ENCODE measurements at places on chromosomes 13 and 19.

DNA sequence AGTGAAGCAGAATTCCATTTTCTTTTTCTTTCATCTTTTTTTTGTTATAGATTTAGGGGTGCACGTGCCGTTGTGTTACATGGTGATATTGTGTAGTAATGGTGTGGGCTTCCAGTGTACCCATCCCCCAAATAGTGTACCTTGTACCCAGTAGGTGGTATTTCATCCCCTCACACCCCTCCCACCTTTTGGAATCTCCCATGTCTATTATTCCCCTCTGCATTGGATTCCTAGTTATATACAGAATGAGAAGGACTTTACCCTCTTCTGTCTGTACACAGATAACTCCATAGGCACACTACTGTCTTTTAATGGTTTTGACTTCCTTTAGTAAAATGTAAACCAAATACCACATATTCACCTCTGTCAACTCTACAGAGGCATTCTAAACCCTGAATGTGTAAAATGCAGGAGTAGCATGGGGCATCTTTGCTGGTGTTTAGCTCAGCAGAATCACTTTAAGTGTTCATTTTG, 28.0 kb downstream of the FRY start:
- DNase-seq, result no peak

DNA sequence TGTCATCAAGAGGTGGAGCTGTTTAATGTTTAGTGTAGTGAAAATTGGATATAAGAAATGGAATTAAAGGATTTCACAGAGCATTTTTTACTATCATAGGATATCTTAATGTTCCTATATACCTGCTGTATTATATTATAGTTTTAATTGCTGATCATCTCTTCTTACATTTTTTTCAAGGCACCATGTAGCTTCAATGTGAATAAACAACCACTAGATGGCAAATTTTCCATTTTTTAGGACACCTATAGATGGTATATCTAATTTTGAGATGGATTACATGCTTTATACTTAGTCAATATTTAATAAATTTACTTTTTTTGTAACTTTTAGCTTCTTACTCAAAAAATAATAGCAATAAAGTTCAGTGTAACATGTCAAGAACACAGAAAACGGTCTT, 9.0 kb upstream of the ATXN8OS start:
- no peak for DNase-seq

- peak; percentile 11 for DNase-seq
Measured at GRCh38 chr13:84865783-84866221, 933.4 kb downstream of the SLITRK6 start.

GRCh38 chr13:48801255-48801654, 147.5 kb downstream of the CYSLTR2 start:
- DNase-seq, result no peak

DNA sequence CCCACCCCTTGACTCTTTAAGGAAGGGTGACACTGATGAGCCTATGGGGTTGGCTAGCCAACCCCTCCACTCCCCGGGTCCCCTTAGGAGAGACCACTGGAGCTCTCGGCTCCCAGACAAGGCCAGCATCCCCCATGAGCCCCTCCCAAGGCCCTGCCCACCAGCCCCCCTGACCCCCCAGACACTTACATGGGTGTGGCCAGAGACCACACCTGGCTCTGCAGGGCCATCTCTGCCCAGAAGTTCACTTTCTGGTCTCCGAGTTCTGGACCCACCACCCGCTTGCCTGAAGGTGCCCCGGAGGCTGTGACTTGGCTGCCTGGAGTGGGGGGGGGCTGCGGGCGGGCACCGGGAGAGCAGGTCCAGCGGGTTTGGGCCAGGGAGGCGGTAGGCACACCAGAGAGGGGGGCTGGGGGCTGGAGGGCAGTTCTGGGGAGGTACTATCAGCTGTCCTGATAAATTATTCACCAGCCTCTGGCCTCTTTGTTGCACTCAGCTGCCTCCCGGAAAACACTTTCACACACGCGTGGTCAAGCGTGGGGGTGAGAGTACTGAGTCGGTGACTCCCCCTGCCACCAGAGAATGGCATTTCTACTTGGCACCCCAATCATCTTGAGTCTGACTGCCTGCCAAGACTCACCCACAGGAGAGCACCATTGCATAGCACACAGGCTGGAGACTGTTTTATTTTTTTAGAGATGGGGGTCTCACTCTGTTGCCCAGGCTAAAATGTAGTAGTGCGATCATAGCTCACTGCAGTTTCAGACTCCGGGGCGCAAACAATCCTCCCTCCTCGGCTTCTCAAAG, at the start of gene PALM3:
Gene PALM3, minus strand, starts transcription at position 326 of the 807 bp plus-strand sequence. Its CDS starts 96 bp downstream, at position 230.
- no peak for DNase-seq

- DNase-seq, result no peak
Measured at GRCh38 chr13:52999093-52999696, 29.4 kb upstream of the OLFM4 start.

- no peak for DNase-seq
Measured at GRCh38 chr19:29171525-29171924, 41.4 kb downstream of the UQCRFS1 start.

GRCh38 chr19:19871932-19872331, 6.2 kb downstream of the ZNF253 start:
- no peak for DNase-seq

DNA sequence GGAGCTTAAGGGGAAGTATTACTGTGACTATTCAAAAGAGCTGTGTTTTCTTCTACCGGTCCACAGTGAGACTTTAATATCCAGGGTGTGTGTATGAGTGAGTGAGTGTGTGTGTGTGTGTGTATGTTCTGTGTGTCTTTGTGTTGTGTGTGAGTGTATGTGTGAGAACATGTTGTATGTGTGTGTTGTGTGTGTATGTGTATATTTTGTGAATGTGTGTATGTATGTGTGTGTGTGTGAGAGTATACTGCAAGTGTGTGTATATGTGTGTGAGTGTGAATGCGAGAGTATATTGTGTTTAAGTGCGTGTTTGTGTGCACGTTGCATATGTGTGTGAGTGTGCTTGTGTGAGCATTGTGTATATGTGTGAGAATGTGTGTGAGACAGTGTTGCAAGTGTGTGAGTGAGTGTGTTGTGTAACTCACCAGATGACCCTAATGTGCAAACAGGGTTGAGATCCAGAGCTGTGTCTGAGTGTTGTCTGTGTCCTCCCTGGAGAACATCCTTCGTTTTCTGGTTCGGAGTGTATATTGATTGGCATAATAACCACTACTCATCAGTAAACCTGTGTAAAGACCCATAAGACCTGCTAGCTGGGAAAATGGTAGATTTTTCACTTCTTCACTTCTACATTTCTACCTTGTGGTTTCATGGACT, 101.1 kb upstream of the RNF113B start:
- no peak for DNase-seq

GRCh38 chr19:34308381-34309367, 54.3 kb downstream of the GARRE1 start:
- no peak for DNase-seq

DNA sequence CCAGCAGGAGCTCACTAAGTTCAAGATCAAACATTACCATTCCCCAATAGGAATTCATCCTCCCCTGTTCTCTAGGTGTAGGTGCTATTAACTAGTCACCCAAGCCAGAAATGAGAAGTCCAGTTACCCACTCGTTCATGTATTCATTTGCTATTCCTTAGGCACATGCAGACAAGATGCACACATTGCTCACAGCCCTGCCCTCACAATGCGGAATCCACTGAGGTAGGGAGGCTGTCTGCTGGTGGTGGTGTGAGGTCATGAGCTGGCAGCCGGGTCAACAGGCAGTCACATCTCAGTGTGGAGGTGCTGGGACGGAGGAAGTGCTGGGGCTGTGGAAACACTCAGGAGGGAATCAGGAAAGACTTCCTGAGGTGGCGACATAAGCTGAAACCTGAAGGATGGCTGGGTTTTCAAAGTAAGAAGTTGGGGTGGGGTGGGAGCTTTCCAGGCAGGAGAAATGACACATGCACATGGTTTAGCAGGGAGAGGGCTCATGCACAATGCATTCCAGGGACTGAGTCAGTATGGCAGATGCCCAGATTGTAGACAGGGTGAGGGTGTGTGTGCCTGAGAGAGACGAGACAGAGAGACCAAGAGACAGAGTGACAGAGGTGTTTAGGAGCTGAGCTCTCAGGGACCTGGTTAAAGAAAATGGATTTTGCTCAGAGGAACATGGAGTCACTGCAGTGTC, 117.6 kb downstream of the USP12 start:
- DNase-seq, result peak; percentile 38

DNA sequence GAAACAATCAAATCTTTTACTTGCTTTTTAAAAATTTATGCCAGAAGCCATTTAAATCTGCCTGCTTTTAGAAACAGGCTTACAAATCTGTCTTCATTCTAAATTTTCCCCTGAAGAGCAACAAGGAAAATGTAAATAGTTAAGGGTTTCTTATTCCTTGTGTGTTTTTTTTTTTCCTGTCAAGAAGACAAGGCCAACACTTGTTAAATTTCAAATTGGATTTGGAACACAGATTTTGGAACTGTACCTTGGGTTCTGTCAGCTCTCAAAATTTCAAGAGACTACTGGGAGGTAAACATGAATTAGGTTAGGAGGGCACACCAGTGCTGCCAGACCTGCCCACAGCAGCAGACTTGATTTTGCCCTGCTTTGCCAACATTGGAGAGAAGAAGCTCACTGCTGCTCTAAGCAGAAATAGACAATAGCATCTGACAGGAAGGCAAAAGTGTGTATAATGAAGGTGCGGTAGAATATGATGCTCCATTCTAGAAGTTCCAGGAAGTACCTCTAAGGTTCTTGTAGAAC, 121.7 kb downstream of the NHLRC3 start:
- DNase-seq, result no peak

DNA sequence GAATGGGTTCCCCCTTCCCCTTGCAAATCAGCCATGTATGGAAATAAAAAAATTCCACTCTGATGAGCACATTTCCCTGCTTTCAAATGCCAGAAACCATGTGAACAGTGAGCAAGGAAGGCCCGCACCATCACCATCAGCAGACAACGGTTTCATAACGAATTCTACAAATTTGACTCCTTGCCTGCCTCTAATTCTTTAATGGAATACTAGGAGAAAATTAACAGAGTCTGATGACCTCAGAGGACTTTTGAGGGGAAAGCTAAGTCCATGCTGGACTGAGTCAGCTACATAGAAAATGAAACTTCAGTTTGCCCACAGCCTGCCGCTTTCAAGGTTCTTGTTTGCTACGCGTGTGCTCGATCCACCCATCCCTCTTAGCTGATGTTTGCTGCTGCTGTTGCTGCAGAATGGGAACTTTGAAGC, 46.7 kb upstream of the KL start:
- DNase-seq, result peak; percentile 19

- DNase-seq, result no peak
Measured at GRCh38 chr19:32971012-32971595, 654 bp downstream of the CEP89 start.

DNA sequence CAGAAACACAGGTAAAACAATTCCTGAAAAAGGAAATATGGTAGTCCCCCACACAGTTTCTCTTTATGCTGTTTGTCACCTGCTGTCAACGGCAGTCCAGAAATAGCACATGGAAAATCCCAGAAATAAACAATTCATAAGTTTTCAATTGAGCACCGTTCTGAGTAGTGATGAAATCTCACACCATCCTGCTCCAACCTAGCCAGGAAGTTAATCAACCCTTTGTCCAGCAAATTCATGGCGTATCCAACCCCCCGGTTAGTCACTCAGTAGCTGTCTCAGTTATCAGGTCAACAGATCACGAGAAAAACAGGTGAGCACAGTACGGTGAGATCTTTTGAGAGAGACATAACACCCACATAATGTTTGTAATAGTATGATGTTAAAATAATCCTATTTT, 74.2 kb downstream of the TUBGCP3 start:
- no peak for DNase-seq

DNA sequence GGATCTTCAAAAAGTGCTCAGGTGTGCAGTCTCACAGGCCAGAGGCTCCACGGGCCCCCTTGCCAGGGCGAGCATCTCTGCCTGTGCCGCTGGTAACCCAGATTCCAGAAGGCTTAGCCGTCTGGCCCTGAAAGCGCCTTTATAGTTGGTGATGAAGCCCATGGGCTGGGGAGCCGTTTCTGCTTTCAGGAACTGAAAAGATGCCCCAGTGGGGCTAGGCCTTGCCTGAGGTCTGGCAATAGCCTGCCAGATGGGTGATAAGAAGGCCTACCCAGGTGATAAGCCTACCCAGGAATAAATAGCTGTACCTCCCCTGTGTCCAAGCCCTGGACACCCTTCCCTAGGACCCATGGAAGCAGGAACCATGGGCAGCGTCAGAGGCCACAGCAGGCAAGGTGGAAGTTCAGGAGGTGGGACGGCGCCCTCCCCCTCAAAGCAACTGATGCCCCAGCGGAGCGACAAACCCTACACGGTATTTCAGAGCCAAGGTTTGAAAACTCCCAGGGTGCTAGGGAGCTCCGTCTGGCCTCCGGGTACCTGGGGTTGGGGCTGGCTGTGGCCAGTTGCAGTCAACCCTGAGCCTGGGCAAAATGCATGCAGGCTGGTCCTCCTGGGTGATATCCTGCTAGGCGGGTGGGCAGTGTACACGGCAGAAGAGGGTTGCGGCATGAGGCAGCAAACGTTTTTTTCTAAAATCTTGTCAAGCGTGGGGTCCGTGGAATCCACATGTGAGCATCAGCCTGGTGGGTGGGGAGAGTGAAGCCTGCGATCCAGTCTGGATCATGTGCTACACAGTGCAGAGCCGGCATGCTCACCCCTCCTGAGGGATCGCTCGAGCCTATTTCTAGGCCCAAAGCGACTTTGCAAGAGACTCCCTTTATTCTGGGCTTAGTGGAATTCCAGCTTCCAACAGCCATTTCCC, 45.3 kb downstream of the ACTN4 start:
- DNase-seq, result no peak

DNA sequence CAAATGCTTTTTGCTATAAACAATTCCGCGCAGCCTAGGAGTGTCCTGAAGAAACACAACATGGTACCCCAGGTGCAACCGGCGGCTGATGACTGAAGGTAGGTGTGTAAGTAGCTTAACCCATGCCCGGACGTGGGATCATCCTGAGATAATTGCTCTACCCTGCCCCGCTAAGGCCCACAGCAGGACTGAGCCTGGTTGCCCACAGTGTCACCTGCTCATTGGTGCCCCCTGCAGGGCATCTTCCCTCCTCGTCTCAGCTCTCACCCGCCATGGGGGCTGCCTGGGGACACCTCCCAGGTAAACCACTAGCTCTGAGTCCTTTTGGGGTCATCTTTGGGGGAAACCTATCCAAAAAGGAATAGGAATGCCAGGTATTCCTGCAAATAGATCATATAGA, 22.3 kb downstream of the TMEM161A start:
- no peak for DNase-seq

DNA sequence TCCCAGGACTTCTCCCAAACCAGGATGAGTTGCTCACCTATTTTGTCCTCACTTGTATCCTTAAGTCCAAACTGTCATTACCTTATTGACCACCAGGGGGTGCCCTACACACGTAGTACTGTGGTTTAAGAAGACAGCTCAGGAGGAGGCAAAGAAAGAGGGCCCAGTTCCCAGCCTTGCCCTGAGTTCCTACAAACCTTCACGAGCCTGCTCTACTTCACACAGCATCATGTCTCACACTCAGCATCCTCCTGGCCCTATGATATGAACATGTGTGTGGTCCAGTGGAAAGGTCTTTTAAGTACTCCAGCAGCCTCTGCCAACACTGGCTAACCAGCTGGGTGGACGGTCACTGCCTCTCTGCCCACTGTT, 8.1 kb upstream of the ZNF784 start:
- peak; percentile 91 for DNase-seq
